ENCODE measurements at places on chromosomes 7 and 10.

DNA sequence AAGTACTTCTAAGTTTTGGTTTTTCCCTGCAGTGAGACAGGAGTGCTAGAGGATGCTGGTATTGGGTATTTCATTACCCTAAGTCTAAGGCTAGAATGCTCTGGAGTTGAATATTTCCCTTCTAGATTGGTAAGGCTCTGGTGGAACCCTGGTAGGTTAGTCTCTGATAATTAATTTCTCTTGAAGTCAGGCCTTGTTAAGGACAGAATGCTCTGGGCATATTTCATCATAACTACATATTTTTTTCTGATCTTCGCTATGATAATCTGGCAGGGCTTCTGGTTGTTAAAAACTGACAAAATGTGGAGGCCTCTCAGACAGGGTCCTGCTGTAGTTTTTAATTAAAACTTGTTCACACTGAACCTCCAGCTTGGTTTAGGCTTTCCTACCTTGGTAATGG lies 83.8 kb downstream of the CDK13 start:
- DNase-seq: no peak

GRCh38 chr10:122505011-122505410 lies 43.7 kb downstream of the HTRA1 start:
- DNase-seq: no peak

- no peak for DNase-seq
These were observed 49.4 kb downstream of the TRIL start for GRCh38 chr7:28908775-28909174.

GRCh38 chr10:4294271-4294670 lies 509.3 kb upstream of the KLF6 start:
- DNase-seq: no peak

DNA sequence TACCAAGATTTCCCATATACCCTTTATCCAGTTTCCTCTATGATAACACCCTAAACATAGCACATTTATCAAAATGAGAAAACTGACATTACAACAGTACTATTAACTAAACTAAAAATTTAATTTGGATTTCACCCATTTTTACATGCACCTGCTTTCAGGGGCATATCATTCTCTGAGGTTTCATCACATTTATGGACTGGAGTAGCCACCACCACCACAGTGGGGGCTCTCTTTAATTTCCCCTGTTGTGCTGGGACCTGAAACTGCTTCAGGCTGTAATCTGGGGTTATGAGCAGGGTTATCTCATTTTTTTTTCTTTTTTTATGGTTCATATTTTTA lies 637.9 kb upstream of the DPP6 start:
- no peak for DNase-seq

DNA sequence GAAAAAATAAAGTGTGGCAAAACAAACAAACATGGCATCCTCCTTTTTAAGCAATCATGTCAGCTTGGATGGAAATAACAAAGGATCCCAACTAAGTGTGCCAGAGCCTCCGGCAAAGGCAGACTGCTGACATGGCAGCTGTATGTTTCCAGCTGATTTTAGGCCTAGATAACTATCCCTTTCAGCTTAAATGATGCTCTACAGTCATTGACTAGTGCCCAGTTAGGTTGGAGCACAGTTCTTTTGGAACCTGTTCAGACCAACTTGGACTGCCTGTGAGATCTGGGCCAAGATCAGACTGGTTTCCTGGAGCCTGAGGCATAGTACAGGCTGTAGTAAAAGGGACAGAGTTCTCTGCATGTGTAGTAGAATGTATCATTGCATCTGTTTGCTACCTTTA lies 128.7 kb downstream of the DYNC1I1 start:
- DNase-seq: no peak

DNA sequence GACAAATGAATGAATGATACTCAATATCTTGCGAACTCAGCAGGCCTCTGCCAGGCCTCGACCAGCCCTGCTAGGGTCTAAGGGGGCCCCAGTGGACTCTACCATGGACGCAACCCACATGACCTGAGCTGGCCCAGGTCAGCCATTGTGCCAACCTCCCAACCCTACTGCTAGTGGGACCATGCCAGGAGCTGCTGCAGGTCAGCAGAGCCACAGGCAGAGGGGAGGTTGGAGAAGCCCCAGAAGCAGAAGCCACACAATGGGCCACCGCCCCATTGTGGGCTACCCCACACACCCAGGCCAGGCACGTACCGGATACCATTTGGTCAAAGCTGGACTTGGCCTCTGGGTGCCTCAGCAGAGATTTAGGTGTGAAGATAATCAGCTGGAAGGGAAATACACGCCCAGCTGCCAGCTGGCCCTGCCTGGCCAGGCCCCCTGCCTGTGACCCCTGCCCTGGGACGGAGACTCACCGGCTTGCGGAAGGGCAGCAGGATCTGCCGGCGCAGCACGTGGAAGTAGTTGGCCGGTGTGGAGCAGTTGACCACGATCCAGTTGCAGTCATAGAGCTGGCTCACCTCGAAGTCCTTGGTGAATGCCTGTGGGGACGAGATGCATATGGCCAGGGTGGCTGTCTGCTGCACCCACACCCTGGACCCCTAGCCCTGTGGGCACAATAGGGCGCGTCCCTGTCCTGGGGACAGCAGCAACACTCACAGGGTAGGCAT lies 24.5 kb downstream of the OGDHL start:
- DNase-seq: no peak

Measured in GM18507 (cell line).